ENCODE measurements at places on chromosomes 5 and 9.

DNA sequence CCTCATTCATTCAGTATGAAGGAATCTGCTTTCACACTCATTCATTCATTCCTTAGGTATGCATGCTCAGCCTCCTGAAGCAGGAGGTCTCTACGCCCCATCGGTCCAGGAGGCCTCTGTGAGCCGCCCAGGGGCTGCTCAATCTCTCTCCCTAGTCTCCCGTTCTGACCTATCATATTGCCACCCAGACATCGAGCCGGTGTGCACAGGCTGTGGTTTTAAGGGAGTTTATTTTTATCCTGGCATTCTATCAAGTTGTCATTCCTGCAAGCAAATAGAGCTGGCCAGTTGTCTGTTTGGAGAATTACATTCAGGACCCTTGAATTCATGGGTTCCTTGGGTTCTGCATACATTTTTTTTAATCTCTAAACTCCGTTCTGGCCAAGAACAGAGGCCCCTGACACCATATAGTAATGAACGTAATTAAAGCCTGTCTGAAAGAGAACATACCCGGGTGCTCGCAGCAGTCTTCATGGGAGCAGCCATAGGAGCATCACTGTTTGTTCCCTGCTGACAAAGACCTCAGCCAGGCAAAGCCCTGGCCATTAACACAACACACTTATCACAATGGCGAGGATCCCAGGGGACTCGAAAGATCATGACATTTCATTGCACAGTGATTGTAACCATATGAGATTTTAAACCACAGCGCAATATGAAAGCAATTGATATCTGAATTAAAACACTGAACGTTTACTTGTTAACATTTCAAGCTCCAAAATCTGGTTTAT is 80.9 kb downstream of the ADAMTS16 start:
- DNase-seq: no peak

DNA sequence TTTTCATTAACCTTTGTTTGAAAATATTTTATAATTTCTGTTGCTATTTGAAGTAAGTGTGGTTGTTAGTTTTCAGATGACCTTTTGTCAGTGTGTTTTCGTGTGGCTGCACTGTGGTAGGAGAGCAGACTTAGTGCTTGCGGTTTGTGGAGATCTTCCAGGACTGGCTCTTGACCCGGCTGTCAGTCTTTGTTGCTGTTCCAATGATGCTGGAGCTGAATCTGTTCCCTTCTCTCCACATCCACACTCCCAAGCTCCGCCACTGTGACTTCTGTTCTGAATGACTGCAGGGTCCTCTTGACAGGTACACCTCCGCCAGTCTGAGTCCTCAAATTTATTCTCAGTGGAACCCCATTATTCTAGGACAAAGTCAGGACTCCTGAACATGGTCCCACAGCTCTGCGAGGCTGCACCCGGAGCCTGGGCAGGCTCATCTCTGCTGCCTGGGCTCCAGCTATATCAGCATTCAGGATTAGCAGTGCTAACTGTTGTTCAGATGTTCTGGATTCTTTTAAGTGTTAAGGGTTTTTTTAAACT is 126.0 kb downstream of the WNK2 start:
- DNase-seq: no peak

GRCh38 chr5:95973793-95974325 is 12.2 kb upstream of the ELL2 start:
- DNase-seq: no peak

DNA sequence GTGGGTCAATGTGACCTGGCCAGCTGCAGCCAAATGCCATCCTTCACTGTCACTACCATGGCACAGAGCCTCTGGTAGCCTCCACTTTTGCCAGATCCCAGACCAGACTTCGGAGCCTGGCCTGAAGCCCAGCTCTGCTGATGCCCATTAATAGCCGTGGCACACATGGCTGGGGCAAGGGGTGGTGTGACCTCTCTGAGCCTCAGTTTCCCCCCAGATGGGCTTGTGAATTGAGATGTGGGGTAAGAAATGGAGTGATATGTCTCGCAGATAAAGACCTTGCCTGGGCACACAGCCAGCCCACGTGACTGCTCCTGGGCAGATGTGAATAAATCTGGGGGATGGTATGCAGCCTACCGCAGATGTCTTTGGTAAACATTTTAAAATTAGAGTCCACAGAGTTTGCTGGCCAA is 13.9 kb downstream of the SUSD3 start:
- DNase-seq: no peak

- no peak for DNase-seq
These were observed 24.6 kb upstream of the ANKH start for GRCh38 chr5:14896131-14896530.

- no peak for DNase-seq
These were observed 54.1 kb downstream of the FER start for GRCh38 chr5:108801776-108802175.
